ENCODE measurements at places on chromosomes 1 and 21.

- DNase-seq = no peak
Observed at GRCh38 chr1:226664413-226665101, 74.5 kb downstream of the ITPKB start.

DNA sequence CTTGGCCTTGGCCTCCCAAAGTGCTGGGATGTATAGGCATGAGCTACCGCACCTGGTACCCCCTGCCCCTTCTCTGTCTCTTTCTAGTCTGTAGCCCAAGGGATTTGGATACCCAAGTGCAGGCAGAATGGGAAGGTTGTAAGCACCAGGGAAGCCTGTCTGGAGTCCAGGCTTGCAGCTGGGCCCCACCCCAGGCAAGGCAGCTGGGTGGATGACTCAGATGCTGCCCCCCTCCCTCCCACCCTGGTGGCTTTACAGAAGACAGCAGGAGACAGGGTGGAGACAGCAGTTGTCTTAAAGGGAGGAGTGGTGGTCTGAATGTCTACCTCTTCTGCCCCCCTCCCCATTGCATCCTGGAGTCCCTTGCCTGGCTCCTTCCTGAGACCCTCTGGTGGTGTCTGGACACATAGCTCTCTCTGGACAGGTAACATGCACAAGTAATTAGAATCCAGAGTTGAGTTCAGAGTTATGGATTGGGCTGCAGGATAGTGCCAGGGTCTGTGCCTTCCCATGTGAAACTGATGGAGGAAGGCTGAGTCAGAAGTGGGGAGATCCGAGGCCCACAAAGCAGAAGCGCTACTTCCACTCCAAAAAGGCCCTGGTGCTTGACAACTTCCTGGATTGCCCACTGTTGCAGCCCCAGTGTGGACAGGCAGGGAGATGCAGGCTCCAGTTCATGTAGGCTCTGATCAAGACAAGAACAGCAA is 5.1 kb downstream of the LMNA start:
- DNase-seq = peak; percentile 87

DNA sequence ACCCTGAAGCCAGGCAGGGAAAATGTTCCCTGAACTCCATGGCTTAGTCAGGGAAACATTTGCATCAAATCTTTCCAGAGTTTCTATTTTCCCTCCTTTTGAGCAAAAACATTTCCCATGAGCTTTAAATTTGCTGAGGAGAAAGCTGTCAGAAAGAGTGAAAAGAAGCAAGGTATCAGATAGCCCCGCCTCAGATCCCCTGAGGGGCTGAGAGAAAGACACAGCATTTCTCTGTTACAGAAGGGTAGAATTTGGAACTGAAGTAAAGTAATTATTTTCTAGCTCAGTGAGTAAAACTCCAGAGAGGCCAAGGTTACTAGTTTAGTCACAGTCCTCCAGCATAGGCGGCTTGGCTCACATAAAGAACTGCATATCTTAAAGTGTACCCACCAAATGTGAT is 10.6 kb downstream of the FMO1 start:
- DNase-seq = no peak

GRCh38 chr1:185096531-185096930 is 51.2 kb downstream of the RNF2 start:
- no peak for DNase-seq

GRCh38 chr1:169012416-169012815 is 94.1 kb upstream of the ATP1B1 start:
- no peak for DNase-seq

DNA sequence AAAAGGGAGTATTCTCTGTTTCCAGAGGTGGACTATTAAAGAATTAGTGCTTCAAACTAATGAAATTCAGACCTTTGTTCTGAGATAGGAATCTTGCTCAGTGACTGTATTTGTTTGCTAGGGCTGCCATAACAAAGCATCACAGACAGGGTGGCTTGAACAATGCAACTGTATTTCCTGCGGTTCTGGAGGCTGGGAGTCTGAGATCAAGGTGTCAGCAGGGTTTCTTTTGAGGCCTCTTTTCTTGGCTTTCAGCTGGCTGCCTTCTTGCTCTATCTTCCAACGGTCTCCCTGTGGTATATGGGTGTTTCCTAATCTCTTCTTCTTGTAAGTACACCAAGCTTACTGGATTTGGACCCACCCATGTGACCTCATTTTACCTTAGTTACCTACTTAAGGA is 264.6 kb upstream of the PROX1 start:
- no peak for DNase-seq

DNA sequence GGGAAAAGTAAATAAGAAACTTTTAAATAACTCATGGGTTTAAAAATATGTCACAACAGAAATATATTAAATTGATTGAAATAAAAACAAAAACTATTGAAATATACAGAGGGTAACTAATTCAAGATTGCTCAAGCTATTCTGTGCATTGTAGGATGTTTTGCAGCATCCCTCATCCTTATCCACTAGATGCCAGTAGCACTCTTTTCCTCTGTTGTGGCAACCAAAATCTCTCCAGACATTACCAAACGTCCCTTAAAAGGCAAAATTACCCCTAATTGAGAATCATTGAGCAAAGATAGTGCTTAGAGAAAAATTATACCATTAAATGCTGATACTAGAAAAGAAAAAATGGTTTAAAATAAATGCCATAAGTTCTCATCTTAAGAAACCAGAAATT is 682.6 kb downstream of the RWDD3 start:
- DNase-seq = no peak

GRCh38 chr1:197307551-197307950 is 39.5 kb downstream of the CRB1 start:
- DNase-seq = no peak

- no peak for DNase-seq
Observed at GRCh38 chr1:65371544-65371943, 48.9 kb upstream of the LEPR start.

GRCh38 chr21:18285379-18285778 is 40.7 kb downstream of the CHODL start:
- no peak for DNase-seq

DNA sequence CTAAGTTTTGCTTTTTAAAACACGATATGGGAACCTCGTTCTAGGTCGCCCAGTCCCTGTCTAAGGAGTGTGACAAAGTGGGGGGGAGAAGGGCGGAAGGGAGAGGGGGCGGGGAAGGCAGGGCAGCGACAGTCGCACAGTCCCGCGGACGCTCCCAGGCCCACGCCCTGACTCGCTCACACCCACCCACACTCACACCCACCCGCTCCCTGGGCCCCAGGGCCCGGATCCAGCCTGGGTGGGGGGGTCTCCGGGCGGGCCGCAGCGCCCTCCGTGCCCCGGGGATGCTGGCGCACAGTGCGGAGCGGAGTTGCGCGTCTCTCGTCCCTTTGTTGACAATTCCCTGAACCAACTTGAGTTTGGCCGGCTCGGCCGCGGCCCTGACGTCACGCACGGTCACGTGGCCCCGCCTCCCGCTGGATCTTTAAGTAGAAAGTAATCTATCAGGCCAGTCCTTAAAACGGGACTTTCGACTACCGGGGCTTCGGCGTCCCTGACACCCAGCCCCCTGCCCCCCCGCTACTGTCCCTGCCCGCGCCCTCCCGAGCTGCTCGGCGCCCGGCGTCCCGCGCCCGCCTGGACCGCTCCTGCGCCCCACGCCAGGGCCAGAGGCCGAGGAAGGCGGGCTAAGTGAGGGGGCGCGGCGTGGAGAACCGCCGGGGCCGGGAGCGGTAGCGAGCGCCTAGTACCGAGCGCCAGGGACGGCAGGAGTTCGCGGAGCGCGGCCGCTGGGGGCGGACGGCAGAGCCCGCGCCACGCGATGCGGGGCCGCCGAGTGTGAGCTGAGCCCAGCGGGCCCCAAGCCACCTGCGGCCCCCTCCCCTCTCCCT is at the start of gene FOXD3:
TSS of gene FOXD3 (plus strand) at position 454 of the 830 bp plus-strand sequence. CDS start 492 bp downstream, outside the sequence.
- DNase-seq = no peak

- DNase-seq = no peak
Observed at GRCh38 chr1:180507795-180508724, 5.7 kb upstream of the ACBD6 start.

DNA sequence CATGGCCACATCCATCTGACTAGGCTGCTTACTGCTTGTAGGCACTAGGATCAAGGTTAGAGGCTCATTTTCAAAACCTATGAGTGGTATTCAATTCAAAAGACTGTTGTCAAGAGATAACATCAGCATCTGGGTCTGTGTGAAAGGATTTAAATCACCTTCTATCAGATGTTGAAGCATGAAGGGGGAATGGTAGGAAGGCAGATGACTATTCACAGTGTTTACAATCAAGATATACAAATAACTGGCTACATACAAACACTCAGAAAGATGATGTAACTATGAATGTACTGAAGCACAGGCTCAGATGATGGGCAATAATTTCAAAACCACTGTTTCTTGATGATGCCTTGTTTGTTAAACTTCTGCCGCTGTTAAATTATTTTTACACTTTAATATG is 249.2 kb downstream of the SLC45A1 start:
- no peak for DNase-seq

GRCh38 chr1:43331688-43332087 is 5.9 kb upstream of the MPL start:
- no peak for DNase-seq

- no peak for DNase-seq
Observed at GRCh38 chr1:168591066-168591465, 14.7 kb downstream of the XCL1 start.

DNA sequence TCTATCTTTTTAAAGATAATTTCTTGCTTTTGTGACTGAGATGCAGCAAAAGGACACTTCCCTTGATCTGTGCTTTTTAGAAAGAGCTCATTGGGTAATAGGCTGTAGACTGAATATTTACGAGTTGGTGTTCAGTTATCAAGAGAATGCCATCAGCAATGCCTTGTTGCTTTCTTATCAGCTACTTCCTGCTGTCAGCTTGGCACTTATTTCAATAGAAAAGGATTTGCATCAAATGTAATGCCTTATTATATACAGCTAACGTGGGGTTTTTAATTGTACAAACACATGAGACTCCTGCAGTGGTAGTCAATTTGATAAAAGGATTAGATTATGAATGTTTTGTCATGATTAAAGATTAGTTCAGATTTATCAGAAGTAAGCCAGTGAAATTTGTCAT is 122.2 kb downstream of the ADGRL2 start:
- no peak for DNase-seq

DNA sequence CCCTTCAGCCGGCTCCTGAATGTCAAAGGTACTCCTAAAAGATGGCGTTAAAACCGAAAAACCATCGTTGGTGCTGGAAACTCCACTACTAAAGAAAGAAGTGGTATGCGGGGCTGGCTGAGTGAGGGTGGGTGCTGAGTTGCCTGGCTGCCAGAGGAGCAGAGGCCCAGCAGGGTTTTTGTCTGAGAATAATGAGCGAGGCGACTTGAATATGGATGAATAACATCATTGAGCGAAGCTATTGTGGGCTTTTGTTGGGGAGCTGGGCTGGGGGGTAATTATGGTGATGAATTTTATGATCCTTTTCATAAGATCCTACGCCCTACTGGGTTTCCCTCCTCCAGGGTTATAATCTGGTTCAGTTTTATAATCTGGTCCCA is 2.0 kb downstream of the PDPN start:
- no peak for DNase-seq
